ENCODE measurements at places on chromosomes 16 and 17.

GRCh38 chr16:8258523-8258922 is 331.8 kb downstream of the TMEM114 start:
- DNase-seq, result no peak

DNA sequence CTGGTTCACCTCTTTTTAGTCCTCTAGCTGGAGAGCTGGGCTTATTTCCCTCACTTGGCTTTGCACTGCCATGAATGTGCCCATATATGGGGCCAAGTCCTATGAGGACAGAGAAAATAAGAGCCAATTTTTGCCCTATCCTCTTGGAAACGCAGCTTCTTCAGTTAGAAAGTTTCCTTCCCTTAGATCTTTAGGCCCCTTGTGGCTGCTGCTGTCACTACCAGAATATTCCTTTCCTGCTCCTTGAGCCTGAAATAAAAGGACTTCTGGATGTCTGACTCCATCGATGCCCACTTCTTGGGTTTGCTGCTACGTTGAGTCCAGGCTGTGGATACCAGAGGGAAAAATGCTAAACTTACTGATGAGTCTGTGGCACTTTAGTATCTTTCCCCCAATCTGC is 487.1 kb downstream of the GRIN2A start:
- no peak for DNase-seq

GRCh38 chr17:80005360-80006338 is 30.0 kb downstream of the TBC1D16 start:
- no peak for DNase-seq

- no peak for DNase-seq
These were observed 3.6 kb downstream of the IRF8 start for GRCh38 chr16:85902366-85903155.

DNA sequence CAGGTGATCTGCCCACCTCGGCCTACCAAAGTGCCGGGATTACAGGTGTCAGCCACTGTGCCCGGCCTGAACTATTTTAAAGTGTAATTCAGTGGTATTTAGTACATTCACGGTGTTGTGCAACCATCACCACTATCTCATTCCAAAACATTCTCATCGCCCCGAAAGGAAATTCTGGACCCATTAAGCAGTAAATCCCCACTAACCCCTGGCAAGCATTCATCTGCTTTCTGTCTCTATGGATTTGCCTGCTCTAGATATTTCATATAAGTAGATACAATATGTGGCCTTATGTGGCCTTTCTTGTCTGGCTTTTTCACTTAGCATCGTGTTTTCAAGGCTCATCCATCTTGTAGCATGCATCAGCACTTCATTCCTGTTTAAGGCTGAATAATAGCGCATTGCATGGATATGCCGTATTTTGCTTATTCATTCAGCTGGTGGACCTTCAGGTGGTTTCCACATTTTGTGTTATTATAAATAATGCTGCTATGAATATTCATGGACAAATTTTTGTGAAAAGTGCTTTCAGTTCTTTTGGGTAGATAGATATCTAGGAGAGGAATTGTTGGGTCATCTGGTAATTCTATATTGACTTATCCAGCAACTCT is 8.4 kb upstream of the HERPUD1 start:
- DNase-seq, result no peak
